ENCODE measurements at places on chromosomes 16 and 17.

GRCh38 chr17:41793784-41794539, 7.5 kb upstream of the JUP start:
- no peak for DNase-seq

DNA sequence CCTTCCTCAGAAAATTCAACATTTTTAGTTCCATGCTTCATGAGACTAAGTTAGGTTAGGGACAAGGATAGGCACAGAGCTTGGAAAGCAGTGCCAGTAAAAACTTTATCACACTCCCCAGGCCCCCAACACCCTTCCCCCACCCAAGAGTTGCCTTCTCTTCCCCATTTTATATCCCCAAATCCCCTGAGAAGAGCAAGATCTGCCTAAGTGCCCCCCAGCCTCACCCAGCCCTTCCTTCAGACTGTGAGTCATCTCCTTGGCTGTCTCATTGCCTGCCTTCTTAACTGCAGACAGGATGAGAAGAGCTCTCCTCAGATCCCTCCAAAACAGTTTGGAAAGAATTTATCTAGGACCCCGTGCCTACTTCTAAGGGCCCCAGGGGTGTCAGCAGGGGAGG, 55.8 kb downstream of the NEUROD2 start:
- no peak for DNase-seq

- no peak for DNase-seq
These were observed 6.3 kb downstream of the TERF2IP start for GRCh38 chr16:75653922-75654321.

- DNase-seq = no peak
These were observed 214.0 kb upstream of the ASIC2 start for GRCh38 chr17:33506889-33507650.

GRCh38 chr16:75742424-75743047, 16.2 kb upstream of the CPHXL start:
- DNase-seq = no peak

DNA sequence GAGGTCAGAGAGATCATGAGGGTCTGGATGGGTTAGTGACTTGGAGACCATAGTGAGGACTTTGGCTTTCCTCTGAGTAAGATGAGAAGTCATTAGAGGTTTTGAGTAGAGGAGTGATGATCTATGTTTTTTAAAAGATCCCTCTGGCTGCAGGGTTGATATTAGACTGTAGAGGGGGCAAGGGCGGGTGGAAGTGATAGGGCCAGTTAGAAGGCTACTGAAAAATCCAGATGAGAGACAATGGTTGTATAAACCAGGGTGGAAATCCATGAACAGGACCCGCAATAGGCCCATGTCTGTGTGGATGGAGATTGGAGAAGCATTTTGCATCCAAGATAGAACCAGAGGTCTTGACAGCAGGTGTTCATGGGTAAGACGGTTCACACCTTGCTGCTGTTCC, 9.8 kb downstream of the ITGAL start:
- no peak for DNase-seq
